ENCODE measurements at places on chromosomes 1 and 21. TPM values are rescaled to one million over a fixed set of nuclear protein-coding genes. Genes with fewer than 3 reads are reported as not detected.

DNA sequence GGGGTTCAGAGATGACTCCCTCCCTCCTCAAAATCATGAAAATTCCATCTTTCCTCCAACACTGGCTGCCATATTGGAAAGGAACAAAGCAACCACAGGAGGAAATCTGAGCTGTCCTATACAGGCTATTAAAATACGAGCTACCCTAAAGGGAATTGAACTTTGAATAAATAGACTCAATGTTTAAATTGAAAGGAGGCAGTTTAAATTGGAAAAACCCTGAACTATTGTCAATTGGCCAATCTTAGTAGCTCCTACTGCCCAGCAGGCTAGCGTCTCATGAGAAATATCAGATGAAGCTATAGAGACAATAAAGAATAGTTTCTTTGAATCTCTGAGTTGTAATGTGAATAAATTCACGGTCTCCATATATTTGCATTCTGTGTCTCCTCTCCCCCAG, 85.4 kb upstream of the KCNE2 start:
- no peak for ATAC-seq

DNA sequence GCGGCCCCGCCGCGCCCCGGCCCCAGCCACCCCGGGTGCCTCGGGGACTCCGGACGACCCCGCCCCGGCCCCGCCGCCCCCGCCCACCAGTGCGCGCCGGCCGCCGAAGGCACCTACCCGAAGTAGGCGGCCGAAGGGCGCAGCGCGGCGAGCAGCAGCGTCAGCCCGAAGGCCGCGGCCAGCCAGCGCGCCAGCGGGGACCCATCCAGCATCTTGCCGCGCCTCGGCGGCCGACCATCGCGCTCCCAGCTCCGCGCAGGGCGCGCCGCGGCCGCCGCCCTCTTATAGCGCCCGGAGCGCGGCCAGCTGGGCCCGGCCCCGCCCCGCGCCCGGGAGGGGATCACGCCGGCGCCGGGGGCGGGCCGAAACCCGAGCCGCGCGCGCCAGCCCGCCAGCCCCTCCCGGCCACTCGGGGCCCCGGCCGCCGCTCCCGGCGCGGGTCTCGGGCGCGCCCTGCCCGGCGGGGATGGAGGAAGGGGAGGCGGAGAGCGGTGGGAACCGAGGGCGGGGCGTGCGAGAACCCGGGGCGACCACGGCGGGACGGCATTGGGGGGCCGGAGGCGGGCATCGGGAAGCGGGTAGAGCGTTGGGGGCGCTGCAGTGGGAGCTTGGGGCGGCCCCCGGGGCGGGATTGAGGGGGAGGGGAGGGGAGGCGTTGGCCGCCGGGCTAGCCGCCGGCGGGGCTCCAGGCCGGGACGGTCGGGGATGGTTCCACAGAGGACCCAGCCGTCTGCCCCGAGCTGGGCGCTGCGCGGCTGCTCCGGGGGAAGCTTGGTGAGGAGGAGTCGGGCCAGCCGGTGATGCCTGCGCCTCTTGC, at the start of gene WNT9A:
WNT9A (minus strand) TSS at position 257 of the 817 bp plus-strand sequence; CDS start at position 212, 45 bp downstream.
- ATAC-seq: peak; percentile 75

DNA sequence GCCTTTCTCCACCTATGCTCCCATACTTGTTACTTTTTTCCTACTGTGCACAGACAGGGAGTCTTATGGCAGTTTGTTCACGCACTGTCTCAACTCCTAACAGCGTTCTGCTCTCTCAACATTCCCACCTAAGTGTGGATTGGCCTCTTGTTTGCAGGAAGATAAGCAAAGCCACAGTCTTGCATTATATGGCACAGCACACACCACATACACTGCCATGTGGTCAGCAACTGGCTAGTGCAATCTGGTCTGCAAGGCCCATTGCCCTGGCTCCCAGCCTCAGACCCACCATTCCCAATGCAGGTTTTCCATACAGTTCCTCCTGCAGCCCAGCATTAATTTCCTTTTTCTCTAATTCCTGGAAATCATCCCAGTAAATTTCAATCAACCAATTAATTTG, 38.3 kb upstream of the LAMC2 start:
- ATAC-seq: no peak

- ATAC-seq: no peak
Measured at GRCh38 chr1:23645338-23645737, 46.3 kb upstream of the RPL11 start.

DNA sequence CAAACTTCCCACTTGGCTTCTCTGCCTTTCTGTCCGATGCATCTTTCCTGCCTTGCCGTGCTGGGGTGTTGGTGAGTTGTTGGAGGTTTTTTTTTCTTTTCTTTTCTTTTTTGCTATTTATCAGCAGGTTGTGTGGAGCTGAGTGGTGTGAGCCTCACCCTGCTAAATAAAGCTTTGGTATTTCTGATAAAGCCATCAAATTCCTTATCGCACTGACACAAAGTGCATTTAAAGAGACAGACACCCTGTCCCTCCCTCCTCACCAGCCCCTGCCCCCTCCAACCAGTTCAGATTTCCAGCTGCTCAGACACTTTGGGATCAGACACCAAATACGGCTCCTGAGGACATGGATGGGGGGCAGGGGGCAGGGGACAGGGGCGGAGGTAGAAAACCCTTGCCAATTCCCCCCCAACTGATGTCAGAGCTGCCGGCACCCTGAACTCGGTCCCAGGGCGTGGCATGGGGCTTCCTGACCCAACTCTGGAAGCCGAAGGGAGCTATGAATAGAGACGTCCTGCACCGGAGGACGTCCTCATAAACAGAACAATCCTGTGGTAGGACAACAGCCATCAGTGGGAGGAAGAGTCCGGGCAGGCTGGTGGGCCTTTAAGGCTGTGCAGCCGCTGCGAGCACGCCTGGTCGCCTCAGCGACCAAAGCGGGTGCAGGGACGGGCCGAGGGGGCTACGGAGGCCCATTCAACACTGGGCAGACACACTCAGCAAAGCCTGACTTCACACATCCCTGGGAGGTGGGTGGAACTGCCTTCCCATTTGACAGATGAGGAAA, 79.0 kb downstream of the CASZ1 start:
- ATAC-seq: no peak

DNA sequence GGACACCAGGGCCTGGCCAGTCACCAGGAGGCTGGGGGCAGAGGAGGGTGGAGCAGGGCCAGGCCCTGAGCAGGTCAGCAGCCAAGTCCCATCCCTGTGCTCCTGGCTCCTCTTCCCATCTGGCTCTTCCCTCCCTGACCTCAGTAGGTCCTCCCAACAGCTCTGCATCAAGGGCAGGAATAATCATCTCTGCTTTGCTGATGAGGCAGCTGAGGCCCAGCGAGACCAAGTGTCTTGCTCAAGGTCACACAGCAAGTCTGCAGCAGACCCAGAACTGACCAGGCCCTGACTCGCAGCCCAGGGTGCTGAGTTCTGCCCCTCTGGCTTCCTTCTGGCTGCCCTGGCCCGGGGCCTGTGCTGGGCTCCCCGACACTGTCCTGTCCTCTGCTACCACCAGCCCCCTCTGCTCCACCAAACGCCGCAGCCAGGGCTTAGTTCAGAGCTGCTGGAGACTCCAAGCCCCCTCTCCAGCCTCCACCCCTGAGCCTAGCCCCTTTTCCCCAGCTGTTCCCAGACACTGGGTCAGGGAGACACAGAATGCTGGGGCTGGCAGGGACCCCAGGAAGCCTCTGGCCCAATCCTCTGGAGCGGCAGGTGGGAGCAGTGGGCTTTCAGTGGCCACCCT, 224.9 kb downstream of the PTPRU start:
- ATAC-seq: no peak

- no peak for ATAC-seq
Measured at GRCh38 chr1:107649023-107649422, 316.0 kb downstream of the VAV3 start.

Gene SPATA21
- total RNA-seq: 0.14 TPM

Gene AMY1C
- total RNA-seq: not detected

Gene ZFP69B
- total RNA-seq: 4.1 TPM

Gene BARHL2
- 1.3 TPM for total RNA-seq

Gene COL24A1
- total RNA-seq: 0.38 TPM

Gene EPHB2
- total RNA-seq: 50.6 TPM

All from motor neuron (in vitro differentiated cells).